Right lung (tissue), 10 donors: ENCODE measurements at places on chromosomes 5 and 9. TPM values are rescaled to one million over a fixed set of nuclear protein-coding genes. Genes with fewer than 3 reads are reported as not detected.

DNA sequence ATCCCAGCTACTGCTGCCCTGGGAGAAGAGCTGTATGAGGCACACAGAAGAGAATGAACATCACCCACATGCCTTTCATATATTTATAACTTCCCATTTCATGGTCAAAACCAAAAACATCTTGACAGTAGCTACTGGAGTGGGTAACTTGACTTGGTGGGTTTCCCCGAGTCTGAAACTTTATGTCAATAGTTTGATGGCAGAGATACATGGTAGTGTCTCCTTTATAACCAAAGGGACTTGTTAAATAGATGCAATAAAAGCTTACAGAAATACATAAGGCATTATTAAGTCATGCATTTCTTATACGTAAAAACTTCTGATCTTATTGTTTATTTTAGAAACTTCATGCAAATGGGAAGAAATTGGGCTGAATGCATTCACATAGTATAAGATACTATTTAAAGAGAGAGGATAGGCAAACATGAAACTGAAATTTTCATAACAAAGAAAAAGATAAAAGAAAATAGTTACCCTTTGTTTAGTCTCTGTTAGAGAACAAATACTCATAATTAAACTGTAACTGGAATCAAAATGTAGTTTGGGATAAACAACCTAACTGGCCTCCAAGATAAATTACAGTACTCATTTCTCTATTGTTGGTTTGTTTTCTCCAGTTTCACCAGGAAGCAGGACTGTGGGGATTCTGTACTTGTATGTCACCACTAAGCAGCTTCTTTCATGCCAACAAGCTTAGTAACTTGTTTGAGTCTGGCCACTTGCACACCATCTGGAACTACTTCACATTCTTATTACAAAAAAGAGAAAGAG lies 459.3 kb upstream of the MEF2C start:
- no peak for DNase-seq

DNA sequence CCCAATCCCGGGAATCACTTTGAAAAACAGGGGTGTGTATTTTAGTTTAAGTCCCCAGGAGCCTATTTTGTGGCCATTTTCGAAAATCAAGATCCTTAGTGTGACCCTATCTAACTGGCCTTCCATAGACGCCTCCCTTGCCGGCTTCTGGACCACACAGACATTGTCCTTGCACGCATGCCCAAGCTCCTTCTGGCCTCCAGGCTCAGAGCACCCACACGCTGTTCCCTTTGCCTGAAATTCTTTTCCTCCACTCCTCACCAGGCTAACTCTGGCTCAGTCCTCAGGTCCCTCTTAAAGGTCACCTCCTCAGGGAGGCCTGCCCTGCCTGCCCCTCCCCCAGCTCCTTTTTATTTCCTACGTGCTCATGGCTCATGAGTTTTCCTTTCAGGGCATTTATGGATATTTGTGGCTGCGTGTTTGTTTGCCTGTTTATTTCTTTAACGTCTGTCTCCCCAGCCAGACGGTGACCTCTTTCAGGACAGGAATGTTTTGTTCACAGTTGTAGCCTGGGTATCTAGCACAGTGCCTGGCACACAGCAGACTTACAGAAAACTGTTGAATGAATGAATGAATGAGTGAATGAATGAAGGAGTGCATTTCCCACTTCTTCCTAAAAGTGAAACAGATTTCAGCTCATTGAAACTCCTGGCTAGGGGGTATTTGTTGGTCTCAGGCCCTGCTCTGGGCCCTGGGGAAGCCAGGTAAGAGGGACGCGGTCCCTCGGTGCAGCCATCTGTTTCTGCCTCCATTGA lies 79.1 kb upstream of the IER5L start:
- DNase-seq: no peak

The CDC25C gene
- 5.7 TPM for polyA plus RNA-seq

The PCSK1 gene
- polyA plus RNA-seq: 0.49 TPM

The CEL gene
- polyA plus RNA-seq: 1.8 TPM
